T-helper 9 cell (primary cell): ENCODE measurements at places on chromosomes 4 and X.

DNA sequence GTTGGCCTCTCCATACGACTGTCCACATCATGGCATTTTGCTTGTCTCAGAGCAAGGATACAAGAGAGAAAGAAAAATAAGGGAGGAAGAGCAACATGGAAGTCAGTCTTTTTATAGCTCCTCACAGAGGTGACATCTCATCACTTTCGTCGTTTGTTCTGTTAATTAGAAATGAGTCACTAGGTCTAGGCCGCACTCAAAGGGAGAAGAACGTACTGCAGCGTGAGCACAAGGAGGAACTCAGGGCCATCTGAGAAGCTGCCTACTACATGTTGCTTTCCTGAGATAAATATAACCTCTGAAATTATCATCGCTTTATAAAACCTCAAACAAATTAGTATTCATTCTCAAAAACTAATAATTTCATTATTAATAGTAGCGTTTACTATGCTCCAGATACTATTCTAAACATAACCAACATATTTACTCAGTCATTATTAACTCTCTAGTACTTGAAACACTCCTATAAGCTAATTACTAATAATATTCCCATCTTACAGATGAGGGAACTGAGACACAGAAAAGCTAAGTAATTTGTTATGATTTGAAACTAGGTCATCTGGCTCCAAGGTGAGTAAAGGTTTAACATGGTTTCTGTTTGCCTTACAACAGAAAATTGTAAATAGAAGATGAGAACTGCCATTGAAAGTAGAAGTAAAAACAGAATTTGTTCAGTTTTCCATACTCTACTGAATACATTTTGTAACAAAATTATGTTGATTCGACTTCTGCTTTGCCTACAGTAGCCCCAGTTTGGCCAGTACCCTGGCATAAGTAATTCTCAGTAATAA, 213.2 kb upstream of the UGT8 start:
- DNase-seq = no peak

DNA sequence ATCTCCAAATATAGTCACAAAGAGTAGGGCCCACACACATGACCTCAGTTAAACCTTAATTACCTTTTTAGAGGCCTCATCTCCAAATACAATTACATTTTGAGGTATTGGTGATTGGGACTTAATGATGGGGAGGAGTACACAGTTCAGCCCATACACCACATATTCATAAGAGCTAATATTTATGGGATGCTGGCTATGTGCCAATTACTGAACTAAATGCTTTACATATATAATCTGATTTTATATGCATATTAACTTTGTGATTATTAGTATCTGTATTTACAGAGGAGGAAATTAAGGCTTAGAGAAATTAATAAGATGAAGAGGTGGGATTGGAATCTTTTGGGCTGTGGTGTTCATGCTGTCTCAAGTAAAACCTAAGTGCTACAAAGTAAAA, 17.8 kb downstream of the SMARCAD1 start:
- no peak for DNase-seq

DNA sequence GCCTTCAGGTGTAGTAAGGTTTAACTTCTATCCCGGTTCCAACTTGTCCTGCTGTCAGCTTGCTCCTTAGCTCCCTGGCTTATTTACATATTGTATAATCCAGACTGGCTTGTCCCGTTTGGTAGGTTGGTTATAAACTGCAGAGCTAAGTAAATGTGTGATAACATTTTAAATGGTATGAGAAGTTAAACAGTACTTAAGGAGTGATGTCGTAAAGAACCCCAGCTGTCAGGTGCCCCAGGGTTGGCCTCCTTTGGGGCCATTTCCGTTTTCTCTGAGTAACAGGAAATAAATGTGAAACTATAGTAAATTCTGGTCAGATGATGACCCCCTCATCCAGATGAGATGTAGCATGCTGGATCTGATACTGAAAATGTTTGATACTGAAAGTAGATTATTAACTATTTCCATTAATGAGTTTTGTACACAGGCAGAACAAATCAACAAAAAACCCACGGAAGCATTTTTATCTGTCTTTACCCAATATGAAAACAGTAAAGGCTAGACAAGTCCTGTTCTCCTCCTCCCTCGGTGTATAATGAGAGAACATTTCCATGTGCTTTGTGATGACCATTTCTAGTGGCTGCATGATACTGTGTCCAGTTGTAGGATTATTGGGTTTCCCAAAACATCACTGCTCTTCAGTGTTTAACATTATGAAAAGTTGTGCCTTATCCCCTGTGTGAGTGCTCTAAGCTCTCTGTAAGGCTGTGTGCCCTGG, 22.4 kb downstream of the GAB1 start:
- no peak for DNase-seq

GRCh38 chr4:113504422-113504821, 257.1 kb downstream of the CAMK2D start:
- DNase-seq = no peak

DNA sequence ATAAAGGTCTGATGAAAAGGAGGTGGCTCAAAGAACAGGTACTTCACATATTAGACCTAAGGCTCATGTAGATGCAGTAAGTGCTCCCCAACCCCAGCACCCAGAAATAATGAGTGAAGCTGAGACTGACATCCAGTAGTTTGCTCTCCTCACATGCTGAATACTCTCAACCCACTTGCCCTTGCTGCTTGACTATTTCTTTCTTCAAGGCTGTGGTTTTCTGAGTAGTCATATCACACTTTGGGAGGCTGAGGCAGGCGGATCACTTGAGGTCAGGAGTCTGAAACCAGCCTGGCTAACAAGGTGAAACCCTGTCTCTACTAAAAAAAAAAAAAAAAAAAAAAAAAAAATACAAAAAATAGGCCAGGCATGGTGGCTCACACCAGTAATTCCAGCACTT, 51.5 kb upstream of the PRPS1 start:
- DNase-seq = no peak

GRCh38 chr4:159566786-159567185, 463.9 kb downstream of the RAPGEF2 start:
- no peak for DNase-seq
